ENCODE measurements at places on chromosomes 12 and 14. TPM values are rescaled to one million over a fixed set of nuclear protein-coding genes. Genes with fewer than 3 reads are reported as not detected.

DNA sequence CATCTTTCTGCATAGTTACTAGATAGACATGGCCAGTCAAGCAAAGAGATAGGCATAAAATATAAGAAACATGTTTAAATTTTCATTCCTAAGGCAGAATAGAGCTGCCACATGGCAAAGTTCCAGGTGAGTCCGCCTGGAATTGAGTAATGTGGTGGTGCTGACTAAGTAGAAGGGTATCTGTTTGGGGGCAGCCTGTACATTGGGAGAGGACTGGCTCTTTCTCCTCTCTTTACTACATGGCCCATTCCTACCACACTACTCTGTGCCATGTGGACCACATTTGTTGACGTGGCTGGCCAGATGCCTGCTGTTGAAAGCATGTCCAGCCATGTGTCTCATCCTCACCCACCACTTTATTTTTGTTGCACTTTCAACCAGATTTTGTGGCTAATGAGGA is 354.0 kb downstream of the ETNK1 start:
- H3K27me3 ChIP-seq, result no peaks in the 10 kb centered on the region
- H3K4me3 ChIP-seq, result no peak overlapping the region
- no peak overlapping the region for H3K27ac ChIP-seq
- H3K4me1 ChIP-seq, result no peaks in the 10 kb centered on the region

- H3K4me3 ChIP-seq, result no peak overlapping the region
- H3K27ac ChIP-seq, result no peak overlapping the region
- H3K4me1 ChIP-seq, result no peaks in the 10 kb centered on the region
- H3K27me3 ChIP-seq, result no peaks in the 10 kb centered on the region
- no peak for DNase-seq
Measured at GRCh38 chr14:76015191-76015590, 29.6 kb downstream of the IFT43 start.

GRCh38 chr12:130147875-130148596 is 14.2 kb upstream of the FZD10 start:
- no peaks in the 10 kb centered on the region for H3K27me3 ChIP-seq
- no peak for DNase-seq
- no peaks in the 10 kb centered on the region for H3K4me1 ChIP-seq

GRCh38 chr12:32305163-32305562 is 94.2 kb upstream of the FGD4 start:
- H3K4me1 ChIP-seq, result peaks cover 18% of the 10 kb centered on the region
- H3K27me3 ChIP-seq, result no peaks in the 10 kb centered on the region
- no peak overlapping the region for H3K27ac ChIP-seq
- DNase-seq, result no peak
- H3K36me3 ChIP-seq, result no peaks in the 10 kb centered on the region

MTHFD1 gene
- total RNA-seq, result 203 TPM

DNA sequence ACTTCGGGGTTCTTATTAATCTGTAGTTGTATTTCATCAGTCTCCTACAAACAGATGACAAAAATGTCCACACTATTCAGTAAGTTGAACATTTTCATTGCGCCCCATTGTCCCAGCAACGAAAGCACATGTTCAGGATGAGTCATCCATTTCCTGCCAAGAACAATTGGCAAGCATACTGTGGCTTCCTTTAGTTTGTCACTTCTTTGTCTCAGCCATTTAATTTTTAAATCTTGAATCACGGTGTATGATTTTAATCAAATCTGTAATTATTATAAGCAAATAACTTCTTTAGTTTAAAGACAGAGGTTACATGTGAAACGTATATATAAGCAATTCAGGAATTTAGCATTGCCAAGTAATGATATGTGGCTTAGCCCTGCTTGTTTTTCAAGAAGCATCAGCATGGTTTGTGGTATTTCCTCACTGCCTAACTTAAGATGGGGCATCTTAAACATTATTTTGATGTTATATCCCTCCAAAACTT is 211.3 kb upstream of the KRR1 start:
- H3K27me3 ChIP-seq, result no peaks in the 10 kb centered on the region
- no peak overlapping the region for H3K4me3 ChIP-seq
- no peak for DNase-seq
- peaks cover 62% of the 10 kb centered on the region for H3K4me1 ChIP-seq
- H3K36me3 ChIP-seq, result no peaks in the 10 kb centered on the region

GRCh38 chr14:56810147-56810719 is at the start of gene OTX2:
TSS of gene OTX2 (minus strand) at chr14:56810479. CDS start at chr14:56805456, 5,023 bp downstream.
- DNase-seq, result no peak
- peak within 1 kb of the TSS; percentile 25 for H3K27ac ChIP-seq
- no peaks in the 10 kb centered on the region for H3K36me3 ChIP-seq
- no peaks in the 10 kb centered on the region for H3K4me1 ChIP-seq
- H3K4me3 ChIP-seq, result no peak within 1 kb of the TSS

- H3K4me3 ChIP-seq, result no peak overlapping the region
- H3K27ac ChIP-seq, result no peak overlapping the region
- DNase-seq, result no peak
- no peaks in the 10 kb centered on the region for H3K4me1 ChIP-seq
- H3K36me3 ChIP-seq, result no peaks in the 10 kb centered on the region
Measured at GRCh38 chr12:97745406-97746101, 282.9 kb downstream of the RMST start.

GRCh38 chr14:100791995-100792394 is 33.9 kb upstream of the MEG3 start:
- H3K36me3 ChIP-seq, result no peaks in the 10 kb centered on the region
- H3K27me3 ChIP-seq, result no peaks in the 10 kb centered on the region
- H3K4me3 ChIP-seq, result no peak overlapping the region
- H3K27ac ChIP-seq, result no peak overlapping the region

RPL10L gene
- not detected for total RNA-seq

SLCO1B3 gene
- 0.81 TPM for total RNA-seq

DNA sequence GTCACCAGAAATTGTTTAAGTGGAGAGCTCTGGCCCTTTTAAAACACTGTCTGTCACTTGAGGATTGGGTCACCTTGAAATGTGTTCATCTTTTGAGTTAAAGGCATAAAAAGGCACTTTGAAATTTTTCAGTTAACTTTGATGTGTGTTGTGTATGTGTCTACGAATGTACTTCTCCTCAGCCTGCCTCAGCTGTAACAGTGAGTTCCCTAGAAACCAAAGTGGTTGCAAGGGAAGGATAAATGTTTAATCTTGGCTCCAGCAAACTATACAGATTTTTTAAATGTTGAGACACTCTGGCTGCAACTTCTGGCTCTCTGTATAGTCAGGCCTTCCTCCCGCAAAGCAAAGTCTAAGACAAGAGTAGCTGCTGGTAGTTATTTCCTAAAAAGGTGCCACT is 8.3 kb downstream of the DERA start:
- H3K27me3 ChIP-seq, result no peaks in the 10 kb centered on the region
- no peak for DNase-seq
- no peak overlapping the region for H3K4me3 ChIP-seq
- H3K4me1 ChIP-seq, result peaks cover 9% of the 10 kb centered on the region
- no peak overlapping the region for H3K27ac ChIP-seq

DNA sequence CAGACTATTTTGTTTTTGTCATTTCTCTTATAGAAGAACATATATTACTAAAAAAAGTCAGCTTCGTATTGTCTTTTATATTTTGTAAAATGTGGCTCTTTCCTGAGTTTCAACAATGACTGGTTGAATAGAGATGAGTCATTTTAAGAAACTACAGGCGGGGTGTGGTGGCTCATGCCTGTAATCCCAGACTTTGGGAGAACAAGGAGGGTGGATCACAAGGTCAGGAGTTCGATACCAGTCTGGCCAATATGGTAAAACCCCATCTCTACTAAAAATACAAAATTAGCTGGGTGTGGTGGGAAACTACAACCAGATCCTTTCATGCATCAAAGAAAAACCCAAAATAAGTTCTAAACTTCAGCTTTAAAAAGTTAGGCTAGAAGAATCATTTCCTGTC is 28.8 kb downstream of the HECTD4 start:
- no peak overlapping the region for H3K4me3 ChIP-seq
- no peak overlapping the region for H3K27ac ChIP-seq
- DNase-seq, result no peak
- H3K36me3 ChIP-seq, result no peaks in the 10 kb centered on the region
- H3K4me1 ChIP-seq, result no peaks in the 10 kb centered on the region

DNA sequence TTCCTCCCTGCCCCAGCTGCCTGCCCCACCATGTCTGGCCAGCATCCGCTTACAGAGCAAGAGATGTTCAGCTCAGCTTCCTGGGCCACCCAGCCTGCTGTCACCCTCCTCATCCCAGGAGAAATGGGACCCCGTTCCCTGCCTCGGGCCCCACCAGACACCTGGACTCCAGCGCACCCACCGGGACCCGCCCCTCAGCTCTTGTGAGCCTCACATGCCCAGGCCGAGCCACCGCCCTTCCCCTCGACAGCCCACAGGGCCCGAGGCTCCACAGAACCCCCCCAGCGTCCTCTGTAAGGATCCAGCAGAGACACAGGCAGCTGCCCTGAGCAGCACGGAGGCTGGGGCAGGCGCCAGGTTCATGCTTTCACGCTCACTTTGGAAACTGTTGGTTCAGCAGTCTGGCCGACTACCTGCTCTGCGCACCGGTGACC is 18.4 kb upstream of the C14orf180 start:
- DNase-seq, result no peak
- H3K27ac ChIP-seq, result no peak overlapping the region
- H3K4me1 ChIP-seq, result peaks cover 3% of the 10 kb centered on the region
- no peaks in the 10 kb centered on the region for H3K36me3 ChIP-seq

GRCh38 chr14:102828151-102828550 is 50.9 kb downstream of the TRAF3 start:
- H3K36me3 ChIP-seq, result no peaks in the 10 kb centered on the region
- no peaks in the 10 kb centered on the region for H3K27me3 ChIP-seq
- no peak overlapping the region for H3K4me3 ChIP-seq
- no peaks in the 10 kb centered on the region for H3K4me1 ChIP-seq
- no peak overlapping the region for H3K27ac ChIP-seq
- no peak for DNase-seq

GRCh38 chr14:64779472-64779871 is 75.2 kb downstream of the PLEKHG3 start:
- DNase-seq, result no peak
- H3K4me1 ChIP-seq, result no peaks in the 10 kb centered on the region

DNA sequence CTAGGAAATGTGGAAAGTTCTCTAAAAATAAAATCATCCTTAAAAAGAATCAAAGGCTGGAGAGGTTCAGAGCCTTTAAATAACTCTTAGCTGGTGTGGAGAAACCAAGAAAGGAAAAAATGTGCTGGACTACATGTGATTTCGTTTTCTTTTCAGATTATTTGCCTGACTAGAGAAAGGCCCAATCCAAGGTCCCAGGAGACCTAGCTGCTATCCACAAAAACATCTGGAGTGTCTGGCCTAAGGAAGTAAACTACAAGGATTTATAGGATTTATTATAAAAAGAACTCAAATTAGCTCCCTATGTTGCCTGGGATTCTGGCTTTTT is 774 bp upstream of the TMEM30B start:
- H3K36me3 ChIP-seq, result no peaks in the 10 kb centered on the region
- peak overlapping the region; percentile 93 for H3K4me3 ChIP-seq
- H3K27me3 ChIP-seq, result no peaks in the 10 kb centered on the region
- H3K27ac ChIP-seq, result peak overlapping the region; percentile 93

POTEM gene
- not detected for total RNA-seq

FAM222A gene
- 17.4 TPM for total RNA-seq

- DNase-seq, result no peak
- H3K4me1 ChIP-seq, result peaks cover 39% of the 10 kb centered on the region
Measured at GRCh38 chr12:25241167-25242020, 9.3 kb downstream of the KRAS start.

TSPAN8 gene
- 86.4 TPM for total RNA-seq

DNA sequence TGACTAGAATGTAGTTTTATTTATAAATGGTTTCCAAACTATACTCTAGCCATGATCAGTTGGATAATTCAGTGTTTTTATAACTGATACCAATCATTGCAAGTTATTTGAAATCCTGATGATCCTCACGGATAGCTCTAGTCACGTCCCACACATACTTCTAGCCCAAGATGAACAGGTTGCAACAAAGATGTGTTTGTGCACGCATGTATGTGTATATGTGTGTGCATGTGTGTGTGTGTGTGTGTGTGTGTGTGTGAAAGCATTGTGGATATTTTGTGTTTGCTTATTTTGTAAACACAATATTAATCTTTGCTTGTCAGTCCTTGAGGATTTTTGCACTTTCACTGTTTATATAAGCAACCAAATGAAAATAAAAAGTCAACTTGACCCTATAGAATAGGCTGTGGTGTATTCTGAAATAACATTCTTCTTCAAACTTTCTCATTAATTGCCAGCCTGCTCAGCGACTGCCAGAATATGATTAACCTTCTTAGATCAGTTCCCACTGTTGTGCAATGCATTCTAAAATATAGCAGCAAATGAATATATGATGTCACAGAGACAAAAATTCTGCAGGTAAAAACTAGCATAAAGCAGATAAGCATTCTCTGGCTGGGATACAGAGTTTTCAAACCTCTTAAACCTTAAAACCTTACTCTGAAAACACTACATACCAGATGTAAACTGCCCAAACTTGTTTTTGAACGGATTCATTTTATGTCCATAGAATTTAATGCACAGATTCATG is 48.8 kb upstream of the HIF1A start:
- H3K4me1 ChIP-seq, result no peaks in the 10 kb centered on the region
- no peaks in the 10 kb centered on the region for H3K27me3 ChIP-seq
- H3K36me3 ChIP-seq, result no peaks in the 10 kb centered on the region
- H3K27ac ChIP-seq, result no peak overlapping the region
- no peak overlapping the region for H3K4me3 ChIP-seq

- no peak for DNase-seq
- no peaks in the 10 kb centered on the region for H3K27me3 ChIP-seq
- no peak overlapping the region for H3K4me3 ChIP-seq
- H3K4me1 ChIP-seq, result no peaks in the 10 kb centered on the region
Measured at GRCh38 chr14:60637479-60638315, 11.6 kb downstream of the SIX1 start.

KLHL33 gene
- total RNA-seq, result not detected

- H3K4me3 ChIP-seq, result no peak overlapping the region
- no peak for DNase-seq
Measured at GRCh38 chr12:127542931-127543330, 724.0 kb upstream of the TMEM132C start.

DNA sequence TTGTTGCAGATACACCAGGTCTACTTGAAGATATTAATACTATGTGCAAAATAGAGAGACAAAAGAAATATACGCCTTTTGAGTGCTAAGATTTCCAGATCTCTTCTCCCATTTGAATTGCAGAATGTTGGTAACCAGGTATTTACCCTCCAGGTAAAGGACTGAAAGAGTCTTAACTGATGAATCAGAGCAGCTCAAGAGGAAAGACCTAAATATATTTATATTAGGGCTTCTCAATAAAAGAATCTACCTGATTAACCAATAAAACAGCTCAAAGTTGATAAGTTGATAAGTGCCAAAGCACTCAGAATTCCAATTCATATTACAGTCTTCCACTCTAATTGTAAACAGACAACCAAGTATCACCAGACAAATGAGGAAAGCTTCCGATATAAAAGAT is 59.2 kb downstream of the ZNF641 start:
- no peaks in the 10 kb centered on the region for H3K27me3 ChIP-seq
- H3K36me3 ChIP-seq, result no peaks in the 10 kb centered on the region
- H3K4me3 ChIP-seq, result no peak overlapping the region
- no peak for DNase-seq

- H3K4me3 ChIP-seq, result no peak overlapping the region
- no peak for DNase-seq
- no peaks in the 10 kb centered on the region for H3K36me3 ChIP-seq
- H3K27me3 ChIP-seq, result no peaks in the 10 kb centered on the region
Measured at GRCh38 chr12:73414926-73415325, 1122.7 kb upstream of the ATXN7L3B start.
